HCT116 (cell line): ENCODE measurements at places on chromosomes 5 and 9. TPM values are rescaled to one million over a fixed set of nuclear protein-coding genes. Genes with fewer than 3 reads are reported as not detected.

LRRC19 gene
- total RNA-seq, result not detected

DNA sequence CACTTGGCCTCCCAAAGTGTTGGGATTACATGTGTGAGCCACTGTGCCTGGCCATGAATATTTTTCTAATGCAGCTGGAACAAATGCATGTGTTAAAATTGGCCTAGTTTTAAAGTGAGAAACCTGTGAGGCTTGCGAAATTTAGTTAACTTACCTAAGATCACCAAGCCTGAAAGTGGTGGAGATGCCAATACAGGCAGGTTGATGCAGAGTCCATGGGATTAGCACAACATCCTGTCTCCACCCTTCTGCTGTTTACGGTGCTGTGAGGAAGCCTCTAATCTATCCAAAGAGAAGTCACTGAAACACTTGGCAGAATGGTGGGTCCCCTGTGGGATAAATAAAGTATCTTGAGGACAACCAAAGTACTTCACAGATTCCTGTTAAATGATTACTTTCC lies 98.2 kb downstream of the PCSK5 start:
- DNase-seq, result no peak
- H3K4me3 ChIP-seq, result no peak overlapping the region
- no peaks in the 10 kb centered on the region for H3K36me3 ChIP-seq
- peaks cover 8% of the 10 kb centered on the region for H3K4me1 ChIP-seq

ARSI gene
- total RNA-seq, result 0.07 TPM

DNA sequence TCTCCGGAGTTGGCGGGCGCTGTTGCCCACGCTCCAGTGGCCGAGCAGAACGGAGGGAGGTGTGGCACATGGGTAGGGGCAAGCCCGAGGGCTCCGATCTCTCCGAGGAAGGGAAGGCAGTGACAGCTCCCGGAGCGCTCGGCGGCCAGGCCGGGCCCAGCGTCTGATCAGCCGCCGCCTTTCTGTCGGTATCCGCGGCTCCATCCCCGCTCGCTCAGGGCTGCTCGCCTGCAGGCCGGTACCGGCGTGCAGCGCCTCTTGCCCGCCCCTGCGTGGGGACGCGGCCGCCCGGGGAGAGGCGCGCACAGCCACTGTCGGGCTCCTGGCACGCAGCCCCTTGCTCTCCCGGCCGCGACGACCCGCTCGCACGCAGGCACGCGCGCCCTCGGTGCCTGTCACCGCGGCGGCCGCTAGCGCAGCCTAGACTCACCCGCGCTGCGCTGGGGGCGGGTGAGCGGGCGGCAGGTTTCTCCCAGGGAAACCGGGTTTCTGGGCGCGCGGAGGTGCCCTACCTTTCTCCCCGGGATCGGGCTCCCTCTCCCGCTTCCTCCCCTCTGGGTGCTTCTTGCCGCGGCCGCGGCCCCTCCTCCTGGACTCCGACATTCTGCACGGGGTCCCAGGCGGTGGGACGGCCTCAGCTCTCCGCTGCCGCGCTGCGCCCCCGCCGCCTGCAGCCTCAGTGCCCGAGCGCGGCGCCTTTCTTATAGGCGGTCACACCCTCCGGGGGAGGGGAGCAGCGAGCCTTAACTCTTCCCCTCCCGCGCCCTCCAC lies 108.4 kb downstream of the PSD2 start:
- no peaks in the 10 kb centered on the region for H3K36me3 ChIP-seq
- peak overlapping the region; percentile 25; the same call in 1 of the 2 replicates for H3K4me3 ChIP-seq
- peaks cover 34% of the 10 kb centered on the region for H3K27me3 ChIP-seq
- H3K27ac ChIP-seq, result no peak overlapping the region
- no peaks in the 10 kb centered on the region for H3K4me1 ChIP-seq
- DNase-seq, result no peak

GRCh38 chr5:168165221-168165914 lies 126.1 kb upstream of the WWC1 start:
- peaks cover 49% of the 10 kb centered on the region for H3K27me3 ChIP-seq
- H3K4me1 ChIP-seq, result no peaks in the 10 kb centered on the region
- no peak overlapping the region for H3K27ac ChIP-seq
- no peak overlapping the region for H3K4me3 ChIP-seq
- no peak for DNase-seq

GRCh38 chr9:133135146-133135745 lies 14.2 kb upstream of the RALGDS start:
- peak; percentile 90 for DNase-seq
- H3K27me3 ChIP-seq, result no peaks in the 10 kb centered on the region
- no peak overlapping the region for H3K4me3 ChIP-seq

DNA sequence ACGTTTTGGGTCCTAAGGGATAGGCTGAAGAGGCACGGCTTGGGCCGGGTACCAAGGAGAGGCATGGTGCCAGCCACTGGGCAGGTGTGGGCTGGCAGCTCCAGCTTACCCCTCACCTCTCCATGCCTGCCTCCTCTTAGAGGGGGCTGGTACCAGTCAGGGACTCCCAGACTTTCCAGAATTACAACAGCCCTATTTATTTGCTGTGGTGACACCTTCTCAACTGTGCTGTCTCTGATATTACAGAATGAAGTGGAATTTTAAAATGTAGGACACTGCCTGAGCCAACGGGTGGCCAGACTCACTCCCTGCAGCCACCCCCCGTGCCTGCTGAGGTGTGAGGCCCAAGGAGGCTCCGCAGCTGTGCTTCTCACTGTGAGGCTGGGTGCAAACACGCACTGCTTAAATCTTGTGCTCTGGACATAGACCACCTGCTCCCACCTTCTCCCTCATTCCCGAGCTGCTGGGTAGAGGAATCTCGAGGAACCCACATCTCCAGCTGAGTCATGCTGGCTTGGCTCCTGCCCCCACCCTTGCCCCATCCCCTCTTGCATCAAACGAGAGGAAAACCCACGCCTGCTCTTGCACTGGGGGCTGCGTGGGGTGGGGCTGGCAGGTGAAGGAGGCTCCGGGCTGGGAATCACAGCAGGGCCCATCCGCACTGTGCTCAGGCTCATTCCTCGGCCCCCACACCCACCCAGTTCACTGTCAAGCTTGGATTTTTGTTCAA lies 47.9 kb downstream of the PRRT1B start:
- H3K36me3 ChIP-seq, result no peaks in the 10 kb centered on the region
- H3K4me3 ChIP-seq, result no peak overlapping the region

DNA sequence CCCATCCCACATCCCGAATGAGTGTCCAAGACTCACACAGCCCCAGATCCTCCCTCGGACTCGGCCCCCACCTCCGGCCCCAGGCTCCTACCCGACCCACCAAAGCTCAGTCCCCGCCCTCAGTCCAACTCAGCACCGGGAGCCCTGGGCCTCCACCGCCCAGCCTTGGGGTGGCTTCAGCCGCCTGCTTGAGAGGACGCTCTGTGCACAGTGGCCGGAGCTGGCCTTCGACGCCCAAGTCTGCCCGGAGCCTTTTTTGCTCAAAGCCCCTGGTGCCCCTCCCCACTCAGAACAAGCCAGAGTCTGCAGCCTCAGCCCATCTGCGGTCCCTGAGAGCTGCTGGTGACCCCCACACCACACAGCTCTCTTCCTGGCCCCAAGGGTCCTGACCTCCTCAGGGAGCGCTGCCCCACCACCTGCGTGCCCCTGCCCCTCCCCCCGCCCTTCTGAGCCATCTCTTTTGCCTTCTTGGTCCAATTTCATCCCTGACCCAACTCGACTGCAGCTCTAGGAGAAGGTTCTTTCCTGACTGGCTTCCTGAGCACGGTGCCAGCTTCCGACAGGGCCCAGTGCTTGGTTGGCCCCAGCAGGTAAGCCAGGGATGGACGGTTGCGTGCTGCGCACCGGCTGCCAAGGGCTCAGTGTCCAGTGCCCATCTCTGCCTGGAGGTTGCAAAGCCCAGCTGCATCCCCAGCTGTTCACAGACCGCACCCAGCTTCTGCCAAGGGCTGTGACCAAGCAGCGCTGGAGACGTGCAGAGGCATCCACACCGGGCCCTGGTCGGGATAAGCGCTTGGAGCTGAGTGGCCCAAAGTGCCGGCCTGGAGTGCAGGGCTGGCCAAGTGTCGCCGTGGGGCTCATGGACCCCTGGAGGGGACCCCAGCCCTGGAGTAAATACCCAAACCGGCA lies 27.7 kb upstream of the NSMF start:
- no peaks in the 10 kb centered on the region for H3K27me3 ChIP-seq
- no peak overlapping the region for H3K27ac ChIP-seq
- H3K4me1 ChIP-seq, result peaks cover 6% of the 10 kb centered on the region; the same call in 1 of the 2 replicates
- H3K4me3 ChIP-seq, result no peak overlapping the region
- no peak for DNase-seq

GRCh38 chr5:39064450-39064849 lies 9.7 kb downstream of the RICTOR start:
- no peak overlapping the region for H3K4me3 ChIP-seq
- no peak for DNase-seq
- no peaks in the 10 kb centered on the region for H3K27me3 ChIP-seq
- H3K27ac ChIP-seq, result no peak overlapping the region
- H3K4me1 ChIP-seq, result no peaks in the 10 kb centered on the region

- no peak overlapping the region for H3K4me3 ChIP-seq
- H3K4me1 ChIP-seq, result 0 out of 2 replicates have a peak, but pooled peaks cover 3% of the 10 kb centered on the region
- H3K27ac ChIP-seq, result no peak overlapping the region
- H3K36me3 ChIP-seq, result no peaks in the 10 kb centered on the region
Observed at GRCh38 chr5:157915638-157916037, 56.7 kb upstream of the CLINT1 start.

- no peaks in the 10 kb centered on the region for H3K36me3 ChIP-seq
- no peak overlapping the region for H3K4me3 ChIP-seq
- peaks cover 43% of the 10 kb centered on the region for H3K27me3 ChIP-seq
- no peaks in the 10 kb centered on the region for H3K4me1 ChIP-seq
Observed at GRCh38 chr5:2192496-2192895, 309.8 kb upstream of the IRX4 start.

GRCh38 chr5:173664154-173664526 lies 47.7 kb upstream of the BOD1 start:
- no peaks in the 10 kb centered on the region for H3K36me3 ChIP-seq
- no peak overlapping the region for H3K4me3 ChIP-seq
- DNase-seq, result no peak
- H3K27ac ChIP-seq, result no peak overlapping the region
- H3K4me1 ChIP-seq, result no peaks in the 10 kb centered on the region

ENTPD8 gene
- 1.7 TPM for total RNA-seq

GRCh38 chr5:4780633-4781032 lies 359.5 kb upstream of the ADAMTS16 start:
- DNase-seq, result no peak
- H3K27ac ChIP-seq, result no peak overlapping the region
- H3K36me3 ChIP-seq, result no peaks in the 10 kb centered on the region

DAB2 gene
- total RNA-seq, result 5.5 TPM

CFAP90 gene
- total RNA-seq, result not detected

GRCh38 chr5:58804291-58804690 lies 221.4 kb downstream of the RAB3C start:
- H3K4me1 ChIP-seq, result no peaks in the 10 kb centered on the region
- no peak for DNase-seq
- H3K4me3 ChIP-seq, result no peak overlapping the region
- H3K27ac ChIP-seq, result no peak overlapping the region
- H3K36me3 ChIP-seq, result no peaks in the 10 kb centered on the region

DNA sequence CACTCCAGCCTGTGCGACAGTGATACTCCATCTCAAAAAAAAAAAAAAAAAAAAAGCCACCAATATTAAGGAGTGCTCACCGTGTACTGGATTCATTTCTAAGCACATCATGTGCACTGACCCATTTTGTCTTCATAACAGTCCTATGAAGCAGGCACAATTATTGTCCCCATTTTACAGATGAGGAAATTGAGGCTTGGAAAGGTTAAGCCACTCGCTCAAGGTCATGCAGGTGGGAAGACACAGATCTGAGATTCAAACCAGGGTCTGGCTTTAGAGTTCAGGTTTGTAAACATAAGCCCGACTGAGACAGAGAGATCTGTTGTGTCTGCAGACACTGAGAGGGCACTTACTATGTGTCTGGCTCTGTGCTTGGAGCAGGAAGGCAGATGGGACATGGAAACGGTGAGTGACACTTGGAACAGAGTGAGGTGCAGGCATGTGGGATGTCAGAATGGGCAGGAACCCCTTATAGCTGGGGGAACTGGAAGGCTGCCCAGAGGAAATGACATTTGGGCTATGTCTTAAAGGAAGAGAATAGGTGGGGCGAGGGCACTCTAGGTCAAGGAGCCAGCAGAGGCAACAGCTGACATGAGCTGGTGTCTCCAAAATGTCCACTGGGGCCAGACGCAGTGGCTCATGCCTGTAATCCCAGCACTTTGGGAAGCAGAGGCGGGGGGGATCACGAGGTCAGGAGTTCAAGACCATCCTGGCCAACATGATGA lies 69.9 kb downstream of the STK10 start:
- H3K27me3 ChIP-seq, result no peaks in the 10 kb centered on the region
- no peaks in the 10 kb centered on the region for H3K4me1 ChIP-seq
- DNase-seq, result no peak
- no peak overlapping the region for H3K27ac ChIP-seq
- H3K4me3 ChIP-seq, result no peak overlapping the region

DNA sequence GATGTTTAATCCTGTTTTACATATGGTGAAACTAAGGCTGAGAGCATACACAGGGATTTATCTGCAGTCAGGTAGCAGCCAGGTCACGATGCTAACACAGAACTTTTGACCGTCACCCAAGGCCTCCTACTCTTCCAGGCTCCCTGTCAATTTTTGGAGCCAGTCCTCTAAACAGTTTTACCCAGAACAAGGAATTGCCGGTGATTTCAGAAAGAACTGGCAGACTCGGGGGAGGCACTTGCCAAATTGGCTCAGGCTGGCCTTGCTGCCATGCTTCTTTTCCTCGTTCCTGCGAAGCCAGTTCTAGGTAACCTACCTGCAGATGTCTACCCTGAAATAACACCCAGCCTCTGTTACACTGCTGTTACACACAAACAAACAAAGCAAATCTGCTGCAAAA lies 21.2 kb downstream of the GRIA1 start:
- DNase-seq, result no peak
- H3K4me3 ChIP-seq, result no peak overlapping the region
- H3K27me3 ChIP-seq, result 0 out of 2 replicates have a peak, but pooled peaks cover 15% of the 10 kb centered on the region
- H3K4me1 ChIP-seq, result no peaks in the 10 kb centered on the region
- H3K36me3 ChIP-seq, result no peaks in the 10 kb centered on the region
- H3K27ac ChIP-seq, result no peak overlapping the region

CYLC2 gene
- not detected for total RNA-seq

GAS1 gene
- 0.07 TPM for total RNA-seq

- no peaks in the 10 kb centered on the region for H3K4me1 ChIP-seq
- H3K4me3 ChIP-seq, result no peak overlapping the region
- no peak for DNase-seq
- H3K36me3 ChIP-seq, result no peaks in the 10 kb centered on the region
Observed at GRCh38 chr5:128341056-128341455, 197.0 kb downstream of the FBN2 start.

GRCh38 chr5:1103093-1103492 lies 8.8 kb downstream of the SLC12A7 start:
- H3K36me3 ChIP-seq, result no peaks in the 10 kb centered on the region
- H3K4me1 ChIP-seq, result no peaks in the 10 kb centered on the region
- no peaks in the 10 kb centered on the region for H3K27me3 ChIP-seq
- H3K27ac ChIP-seq, result no peak overlapping the region

DNA sequence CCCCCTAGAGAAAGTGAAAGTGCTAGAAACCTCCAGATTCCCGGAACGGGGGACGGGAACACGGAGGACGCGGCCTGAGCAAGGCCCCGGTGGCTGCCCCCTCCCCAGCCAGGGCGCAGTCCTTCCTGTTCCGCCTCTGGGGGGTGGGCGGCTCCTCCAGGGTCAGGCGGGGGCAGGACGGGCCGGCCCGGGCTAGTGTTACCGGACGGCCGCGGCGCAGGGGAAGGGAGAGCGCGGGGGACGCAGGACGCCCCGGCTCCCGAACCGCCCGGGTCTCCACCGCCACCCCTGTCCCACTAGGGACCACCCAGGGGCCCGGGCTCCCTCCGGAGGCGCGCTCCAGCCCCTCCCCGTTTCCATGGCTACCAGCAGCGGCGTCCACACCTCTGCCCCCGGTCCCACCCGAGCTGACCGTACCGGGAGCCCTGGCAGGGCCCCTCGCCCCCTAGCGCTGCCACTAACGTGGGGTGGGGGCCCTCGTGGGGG lies 579 bp downstream of the SLC12A7 start:
- H3K4me1 ChIP-seq, result peaks cover 8% of the 10 kb centered on the region
- no peaks in the 10 kb centered on the region for H3K27me3 ChIP-seq
- H3K27ac ChIP-seq, result peak overlapping the region; percentile 71; the same call in 1 of the 2 replicates
- peak overlapping the region; percentile 67 for H3K4me3 ChIP-seq
- no peak for DNase-seq
